Effector memory CD8-positive, alpha-beta T cell (primary cell): ENCODE measurements at places on chromosomes 16 and 17.

DNA sequence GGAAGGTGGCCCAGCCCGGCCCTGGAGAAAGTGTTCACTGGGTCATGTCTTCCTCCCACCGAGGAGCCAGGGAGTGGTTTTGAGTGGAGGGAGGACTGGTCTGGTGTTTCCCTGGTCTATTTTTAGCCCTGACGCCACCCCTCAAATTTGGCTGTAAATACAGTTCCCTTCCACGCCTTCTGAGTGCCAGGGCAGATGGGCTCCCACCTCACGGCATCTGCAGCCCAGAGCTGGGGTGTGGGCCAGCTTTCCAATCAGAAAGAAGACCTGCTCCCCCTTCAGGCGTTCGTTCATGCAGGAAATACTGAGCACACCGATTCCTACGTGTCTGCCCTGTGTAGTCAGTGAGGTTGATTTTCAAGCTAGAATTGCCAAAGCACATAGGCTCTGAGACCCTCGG lies 53.7 kb downstream of the SNX20 start:
- peak; percentile 11 for DNase-seq

DNA sequence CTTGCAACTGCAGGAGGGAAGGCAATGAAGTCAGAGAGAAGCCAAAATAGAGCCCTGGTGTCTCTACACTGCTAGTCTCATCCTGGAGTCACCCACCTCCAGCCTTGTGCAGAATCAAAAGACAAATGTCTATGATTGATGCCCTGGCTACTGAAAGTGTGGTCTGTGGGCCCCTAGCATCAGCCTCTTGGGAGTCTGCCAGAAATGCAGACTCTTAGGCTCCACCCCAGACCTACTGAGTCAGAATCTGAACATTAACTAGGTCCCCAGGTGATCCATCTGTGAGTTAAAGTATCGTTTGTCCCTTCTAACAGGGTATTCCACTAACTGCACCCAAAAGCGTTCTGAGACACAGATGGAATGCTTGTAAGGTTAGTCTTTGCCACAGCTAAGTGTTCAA lies 21.2 kb downstream of the EARS2 start:
- DNase-seq, result no peak

DNA sequence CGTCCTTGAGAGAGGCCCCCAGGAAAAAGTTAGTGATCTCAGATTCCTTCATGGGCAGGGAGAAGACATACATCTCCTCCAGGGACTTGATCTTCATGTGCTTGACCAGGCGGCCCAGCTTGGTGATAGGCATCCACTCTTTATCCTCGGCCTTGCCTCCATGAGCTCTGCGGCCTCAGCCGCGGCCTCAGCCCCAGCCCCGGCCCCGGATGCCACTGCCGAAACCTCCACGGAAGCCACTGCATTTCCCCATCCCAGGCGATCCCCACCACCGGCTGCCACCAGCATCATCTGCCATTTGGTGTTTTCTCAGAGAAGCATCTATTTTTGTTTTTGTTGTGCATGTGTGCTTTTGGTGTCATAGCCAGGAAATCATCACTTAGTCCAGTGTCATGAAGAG lies 16.7 kb upstream of the DHRS11 start:
- no peak for DNase-seq

GRCh38 chr16:51592001-51592501 lies 441.0 kb upstream of the SALL1 start:
- DNase-seq, result no peak

- DNase-seq, result no peak
Measured at GRCh38 chr17:33513769-33514168, 220.7 kb upstream of the ASIC2 start.

- DNase-seq, result peak; percentile 83
Measured at GRCh38 chr17:44006598-44007345, 2.4 kb downstream of the NAGS start.

- DNase-seq, result no peak
Measured at GRCh38 chr16:47612711-47613110, 151.6 kb downstream of the PHKB start.

- DNase-seq, result no peak
Measured at GRCh38 chr17:74252211-74252610, 21.8 kb upstream of the DNAI2 start.

DNA sequence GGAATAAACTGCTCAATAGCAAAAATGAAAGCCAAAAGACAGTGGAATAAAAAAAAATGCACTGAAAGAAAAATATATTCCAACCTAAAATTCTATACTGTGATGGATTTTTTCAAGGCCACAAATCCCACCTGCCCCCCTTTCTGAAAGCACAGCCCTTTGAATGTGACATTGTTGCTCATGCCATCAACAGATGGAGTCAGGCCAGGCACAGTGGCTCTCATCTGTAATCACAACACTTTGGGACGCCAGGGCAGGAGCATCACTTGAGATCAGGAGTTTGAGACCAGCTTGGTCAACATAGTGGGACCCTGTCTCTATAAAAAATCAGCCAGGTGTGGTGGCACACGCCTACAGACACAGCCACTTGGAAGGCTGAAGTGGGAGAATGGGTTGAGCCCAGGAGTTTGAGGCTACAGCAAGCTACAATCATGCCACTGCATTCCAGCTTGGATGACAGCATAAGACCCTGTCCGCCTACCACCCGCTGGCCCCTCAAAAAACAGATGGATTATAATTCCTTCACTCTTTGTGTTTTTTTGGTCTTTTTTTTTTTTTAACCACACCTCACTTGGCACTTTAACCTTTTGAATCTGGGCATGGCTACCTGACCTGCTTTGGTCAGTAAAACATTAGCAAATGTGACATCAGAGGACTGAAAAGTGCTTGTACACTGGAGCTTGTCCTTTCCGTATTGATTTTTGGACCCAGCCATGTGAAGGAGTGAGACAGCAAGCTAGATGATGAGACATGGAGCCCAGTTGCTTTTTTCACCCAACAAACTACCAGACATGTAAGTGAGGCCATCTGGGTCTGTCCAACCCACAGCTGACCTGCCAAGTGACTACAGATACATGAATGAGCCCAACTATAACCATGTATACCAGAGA lies 36.3 kb downstream of the GLG1 start:
- DNase-seq, result no peak

DNA sequence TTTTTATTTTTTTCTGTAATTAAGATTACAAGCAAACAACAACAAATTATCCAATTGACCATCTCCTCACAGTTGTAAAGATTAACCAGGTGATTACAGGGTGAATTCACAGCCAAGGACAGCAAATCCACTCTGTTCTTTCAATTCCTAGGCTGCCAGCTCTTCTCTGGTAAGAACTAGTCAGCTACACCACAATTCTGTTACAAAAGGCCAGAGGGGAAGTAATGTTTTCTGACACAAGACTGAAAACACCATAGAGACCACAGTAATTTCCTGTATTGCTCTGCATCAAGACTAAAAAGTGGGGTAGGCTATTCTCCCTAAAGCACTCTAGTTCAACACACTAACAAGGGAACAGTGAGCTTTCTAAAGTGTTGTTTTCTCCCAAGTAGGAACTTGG lies 10.6 kb downstream of the CA10 start:
- no peak for DNase-seq

DNA sequence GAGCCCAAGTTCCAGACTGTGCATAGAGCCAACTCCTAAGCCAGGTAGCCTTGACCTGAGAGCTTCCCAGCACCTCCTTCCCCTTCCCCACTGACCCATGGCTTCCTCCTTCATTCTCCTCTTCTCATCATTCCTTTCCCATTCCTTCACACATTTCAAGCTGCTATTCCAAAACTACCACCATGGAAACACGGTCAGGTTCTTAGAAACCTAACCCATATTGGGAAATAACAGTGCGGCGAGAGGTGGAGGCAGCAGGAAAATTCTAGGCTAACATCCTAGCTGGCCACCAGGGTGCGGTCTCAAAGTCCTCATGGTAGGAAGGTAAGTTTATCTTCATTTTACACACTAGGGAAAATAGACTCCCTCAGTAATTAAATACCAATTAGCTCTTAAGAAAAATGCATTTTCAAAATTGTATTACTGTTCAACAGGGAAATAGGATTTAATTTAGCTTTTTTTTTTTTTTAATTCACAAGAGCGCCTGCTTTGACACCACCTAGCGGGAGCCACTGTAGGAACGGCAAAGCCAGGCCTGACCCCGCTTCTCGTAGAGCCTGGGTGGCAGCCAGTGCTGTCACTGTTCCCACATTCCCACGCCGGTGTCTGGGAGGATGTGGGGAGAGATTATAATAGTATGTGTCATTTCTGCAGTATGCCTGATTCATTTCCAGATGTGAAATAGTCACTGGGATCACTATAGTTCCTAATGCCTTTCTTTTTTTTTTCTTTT lies 14.0 kb upstream of the SPHK1 start:
- no peak for DNase-seq

DNA sequence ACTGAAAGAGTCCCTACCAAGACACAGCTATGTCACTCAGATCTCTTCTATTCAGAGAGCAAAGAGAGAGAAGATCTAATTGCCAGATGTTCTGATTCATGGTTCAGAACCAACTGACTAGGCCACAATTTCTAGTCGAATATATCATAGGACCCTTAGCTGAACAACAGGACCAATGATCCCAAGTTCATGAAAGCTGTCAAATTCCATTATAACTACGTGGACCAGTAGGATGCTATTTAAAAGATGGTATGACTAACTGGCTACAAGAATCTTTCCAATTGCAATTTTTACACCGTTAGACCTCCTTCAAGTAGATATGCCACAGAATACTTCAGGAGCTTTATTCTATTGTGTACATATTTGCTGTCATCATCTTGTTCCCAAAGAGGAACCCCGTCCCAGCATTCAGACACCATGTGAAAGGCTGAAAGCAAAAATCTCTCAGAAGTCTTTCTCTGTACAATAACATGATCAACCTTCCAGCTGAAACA lies 26.0 kb downstream of the DCUN1D3 start:
- DNase-seq, result no peak

DNA sequence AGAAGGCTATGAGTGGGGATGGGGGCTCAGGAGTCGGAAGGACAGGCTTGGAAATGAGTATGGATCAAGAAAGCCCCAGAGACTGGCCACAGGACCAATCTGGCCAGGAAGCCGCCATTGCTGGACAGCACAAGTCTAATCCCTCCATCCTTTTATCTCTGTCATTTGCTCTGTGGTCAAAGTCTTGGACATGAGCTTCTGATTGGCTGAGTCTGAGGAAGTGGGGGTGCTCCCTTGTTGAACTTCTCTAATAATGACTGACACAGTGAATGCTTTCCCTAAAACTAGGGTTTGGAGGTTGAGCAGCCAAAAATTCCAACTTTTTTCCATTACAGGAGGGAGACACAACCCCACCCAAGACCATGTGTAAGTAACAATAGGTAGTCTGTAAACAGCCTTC lies 97.4 kb downstream of the MARF1 start:
- no peak for DNase-seq

DNA sequence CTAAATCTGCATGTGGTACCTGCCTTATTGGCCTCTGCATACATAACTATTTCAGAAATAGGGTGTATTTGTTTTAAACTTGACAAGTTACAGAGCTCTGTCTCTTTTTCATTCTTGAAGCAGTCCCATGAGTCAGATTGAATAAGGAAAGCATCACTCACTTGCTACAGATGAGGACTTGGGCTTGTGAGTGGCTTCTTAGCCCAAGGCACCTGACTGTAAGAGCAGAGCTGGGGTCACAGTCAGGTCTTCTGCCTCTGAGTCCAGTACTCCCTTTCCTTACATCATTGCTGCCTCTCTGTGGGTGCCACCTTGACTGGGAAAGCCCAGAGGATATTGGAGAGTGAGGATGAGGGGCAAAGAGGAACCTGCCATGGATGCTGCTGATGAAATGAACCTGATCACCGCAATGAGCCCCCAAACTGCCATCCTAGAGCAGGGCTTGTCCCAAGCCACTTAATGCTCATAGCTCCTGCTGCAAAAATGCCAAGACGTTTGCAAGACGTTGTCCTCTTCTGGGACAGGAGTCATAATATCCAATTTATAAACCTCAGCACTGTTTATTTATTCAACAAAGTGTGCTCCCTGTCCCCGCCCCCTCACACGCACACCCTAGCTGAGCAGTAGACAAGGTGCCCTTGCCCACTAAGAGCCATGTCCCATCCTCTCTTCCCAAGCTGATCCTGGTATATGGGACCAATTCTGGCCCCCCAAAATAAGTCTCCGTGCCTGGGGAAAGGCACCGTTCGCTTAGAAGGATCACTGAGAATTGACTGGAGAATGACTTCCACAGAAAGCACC lies 74.1 kb downstream of the CCDC182 start:
- no peak for DNase-seq

DNA sequence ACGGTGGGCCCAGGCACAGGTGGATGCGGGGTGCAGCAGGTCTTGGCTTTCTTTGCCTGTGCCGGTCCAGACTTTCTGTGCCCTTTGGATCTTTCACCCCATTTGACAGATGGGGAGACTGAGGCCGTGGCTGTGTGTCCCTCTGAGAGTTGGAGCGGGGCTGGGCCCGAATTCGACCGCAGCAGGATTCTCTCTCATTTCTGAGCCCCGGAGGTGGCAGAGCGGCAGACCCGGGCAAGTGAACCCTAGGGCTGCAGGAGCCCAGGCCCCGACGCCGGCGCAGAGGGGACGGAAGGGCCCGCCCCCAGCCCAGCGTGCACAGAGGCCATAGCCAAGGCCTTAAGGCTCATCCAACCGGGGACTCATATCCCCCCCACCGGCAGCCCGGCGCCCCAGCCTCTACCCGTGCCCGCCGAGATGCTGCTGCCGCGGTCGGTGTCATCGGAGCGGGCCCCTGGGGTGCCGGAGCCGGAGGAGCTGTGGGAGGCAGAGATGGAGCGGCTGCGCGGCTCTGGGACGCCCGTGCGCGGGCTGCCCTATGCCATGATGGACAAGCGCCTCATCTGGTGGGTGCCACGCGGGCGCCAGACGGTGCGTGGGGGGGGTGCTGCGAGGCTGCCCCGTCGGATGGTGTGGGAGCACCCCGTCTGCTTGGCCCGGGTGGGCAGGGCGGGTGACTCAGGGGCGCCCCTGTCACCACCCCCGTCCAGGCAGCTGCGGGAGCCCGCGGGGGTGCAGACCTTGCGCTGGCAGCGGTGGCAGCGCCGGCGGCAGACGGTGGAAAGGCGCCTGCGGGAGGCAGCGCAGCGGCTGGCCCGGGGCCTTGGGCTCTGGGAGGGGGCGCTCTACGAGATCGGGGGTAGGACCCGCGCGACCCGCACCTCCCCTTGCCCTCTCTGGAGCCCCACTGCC lies 857 bp downstream of the TMC8 start:
- peak; percentile 41 for DNase-seq

DNA sequence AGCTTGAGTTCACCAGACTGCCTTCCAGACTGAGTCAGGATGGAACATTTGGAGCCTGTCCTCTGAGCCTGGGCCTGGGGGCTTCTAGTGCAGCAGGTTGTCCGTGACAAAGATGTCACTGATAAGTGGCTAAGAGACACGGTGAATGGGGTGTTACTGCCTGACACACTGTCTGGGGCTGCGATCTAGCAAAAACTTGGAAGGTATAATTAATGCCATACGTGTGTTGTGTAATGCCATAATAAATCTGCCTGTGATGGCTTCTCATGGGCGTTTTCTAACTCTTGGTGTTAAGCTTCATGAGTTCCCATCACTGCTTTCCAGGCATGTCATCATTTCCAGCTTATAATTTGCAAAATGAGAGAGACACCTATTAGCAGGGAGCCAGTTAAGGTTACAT lies 215.4 kb downstream of the UTP18 start:
- no peak for DNase-seq
